ENCODE measurements at places on chromosomes 16 and 17.

DNA sequence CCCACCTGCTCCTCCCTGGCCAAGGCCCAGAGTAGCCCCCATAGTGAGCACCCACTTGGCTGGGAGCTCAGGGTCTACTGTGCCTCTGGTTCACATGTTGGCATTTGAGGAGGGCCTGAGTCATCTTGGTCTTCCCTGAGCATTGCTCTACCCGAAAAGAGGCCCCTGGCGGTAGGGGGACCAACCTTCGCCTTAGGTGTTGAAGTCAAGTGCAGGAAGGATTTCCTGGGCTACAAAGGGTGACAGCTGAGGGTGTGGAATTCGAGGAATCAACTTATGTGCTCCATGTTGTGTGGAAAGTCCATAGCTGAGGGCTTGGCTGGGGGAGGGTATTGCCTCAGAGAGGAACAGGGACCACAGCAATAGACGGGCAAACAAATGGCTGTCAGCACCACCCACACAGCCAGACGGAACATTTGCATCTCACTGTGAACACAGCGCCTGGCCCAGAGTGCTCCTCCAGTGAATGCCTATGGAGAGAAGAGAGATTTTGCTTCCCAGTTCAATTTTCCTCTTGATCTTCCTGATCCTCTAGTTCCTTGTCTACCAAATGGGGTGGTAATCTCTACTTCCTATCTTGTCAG is 35.6 kb upstream of the NGFR start:
- no peak for DNase-seq

DNA sequence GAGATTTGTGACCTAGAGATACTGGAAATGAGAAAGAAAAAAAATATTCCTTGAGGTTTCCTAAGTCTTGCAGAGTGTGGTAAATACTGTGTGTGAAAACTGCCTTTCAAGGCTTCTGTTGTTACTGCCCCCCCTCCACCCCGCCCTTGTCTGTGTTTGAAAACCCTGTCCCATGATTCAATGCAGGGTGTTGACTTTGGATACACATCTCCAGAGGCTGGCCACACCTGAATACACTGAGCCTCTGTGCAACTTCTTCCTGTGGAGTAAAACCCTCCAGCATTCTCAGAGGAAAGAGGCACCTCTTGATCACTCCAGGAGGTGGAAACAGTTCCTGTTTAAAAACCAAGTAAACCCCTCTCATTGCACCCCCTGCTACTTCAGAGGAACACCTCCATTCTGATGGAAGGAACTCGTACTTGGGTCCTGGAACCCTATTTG is 123.0 kb upstream of the CACNG5 start:
- no peak for DNase-seq

DNA sequence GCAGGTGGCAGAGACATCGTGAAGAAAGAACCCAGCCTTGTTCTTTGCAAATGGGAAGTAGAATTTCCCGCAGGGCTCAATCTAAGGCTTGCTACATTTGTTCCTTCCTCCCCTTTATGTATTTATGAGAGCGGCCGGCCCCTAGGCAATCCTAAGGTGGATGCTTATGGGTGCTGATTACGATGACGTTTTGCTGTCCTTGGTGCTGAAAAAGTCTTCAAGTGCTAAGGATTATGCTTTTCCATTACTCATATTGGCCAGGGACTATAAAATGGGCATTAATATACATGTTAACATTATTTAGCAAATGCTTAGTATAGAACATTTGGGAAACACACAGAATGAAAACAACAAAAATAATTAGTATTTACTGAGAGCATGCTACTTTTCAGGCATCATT is 313.3 kb upstream of the XYLT1 start:
- DNase-seq: no peak

- no peak for DNase-seq
Measured at GRCh38 chr16:87406495-87407088, 14.5 kb downstream of the MAP1LC3B start.

DNA sequence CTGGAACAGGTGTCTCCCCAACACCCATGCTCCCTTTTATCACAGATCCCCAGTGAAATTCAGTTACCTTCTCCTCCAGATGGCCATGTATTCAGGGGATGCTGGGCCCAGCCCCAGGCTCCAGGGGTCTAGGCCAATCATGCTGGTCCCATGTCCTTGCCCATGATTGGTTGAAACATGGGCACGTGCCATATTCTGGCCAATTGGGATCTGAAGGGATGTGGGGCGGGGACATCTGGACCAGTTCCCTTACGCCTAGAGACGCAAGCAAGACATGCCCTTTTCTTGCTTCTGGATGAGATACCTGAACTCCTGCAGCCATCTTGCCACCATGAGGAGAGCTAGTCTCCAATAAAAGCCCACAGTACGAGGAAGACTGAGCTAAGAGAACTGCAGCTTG is 31.0 kb upstream of the ST6GALNAC1 start:
- DNase-seq: no peak

DNA sequence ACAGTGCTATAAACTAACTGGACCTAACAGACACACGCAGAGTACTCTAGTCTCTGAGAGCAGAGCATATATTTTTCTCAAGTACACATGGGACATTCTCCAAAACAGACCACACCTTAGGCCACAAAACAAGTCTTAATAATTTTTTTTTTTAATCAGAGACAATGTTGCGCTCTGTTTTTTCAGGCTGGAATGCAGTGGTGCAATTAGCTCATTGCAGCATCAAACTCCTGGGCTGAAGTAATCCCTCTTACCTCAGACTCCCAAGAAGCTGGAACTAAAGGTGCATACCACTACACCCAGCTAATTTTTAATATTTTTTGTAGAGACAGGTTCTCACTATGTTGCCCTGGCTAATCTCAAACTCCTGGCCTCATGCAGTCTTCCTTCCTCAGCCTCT is 37.7 kb downstream of the ULK2 start:
- no peak for DNase-seq

- no peak for DNase-seq
Measured at GRCh38 chr17:63945784-63946439, 13.8 kb upstream of the CD79B start.

GRCh38 chr16:56870276-56870888 is 5.4 kb downstream of the SLC12A3 start:
- DNase-seq: no peak

DNA sequence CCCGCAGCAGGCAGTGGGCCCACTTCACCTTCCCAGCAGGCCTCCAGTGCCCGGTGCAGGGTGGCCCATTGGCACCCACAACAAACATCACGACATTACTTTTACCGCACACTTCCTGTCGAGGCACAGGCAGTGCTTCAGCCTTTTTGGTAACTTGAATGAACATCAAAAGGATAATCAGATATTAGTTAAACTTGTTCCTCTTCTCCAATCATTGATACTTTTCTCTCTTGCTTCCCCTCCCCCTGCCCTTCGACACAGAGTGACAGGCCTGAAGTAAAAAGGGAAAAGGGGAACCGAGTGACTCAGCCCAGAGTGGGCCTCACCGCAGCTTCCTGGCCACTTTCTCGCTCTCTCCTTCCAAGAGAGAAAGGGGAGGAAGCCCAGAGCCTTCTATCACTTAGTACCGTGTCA is 507.0 kb downstream of the MAF start:
- no peak for DNase-seq

GRCh38 chr16:60748366-60748765 is 1287.9 kb downstream of the CDH8 start:
- no peak for DNase-seq

Data from 8988T (cell line).